Activated naive CD4-positive, alpha-beta T cell (primary cell): ENCODE measurements at places on chromosomes 1 and 21.

- no peak for DNase-seq
These were observed 61.3 kb downstream of the B3GALNT2 start for GRCh38 chr1:235442788-235443429.

DNA sequence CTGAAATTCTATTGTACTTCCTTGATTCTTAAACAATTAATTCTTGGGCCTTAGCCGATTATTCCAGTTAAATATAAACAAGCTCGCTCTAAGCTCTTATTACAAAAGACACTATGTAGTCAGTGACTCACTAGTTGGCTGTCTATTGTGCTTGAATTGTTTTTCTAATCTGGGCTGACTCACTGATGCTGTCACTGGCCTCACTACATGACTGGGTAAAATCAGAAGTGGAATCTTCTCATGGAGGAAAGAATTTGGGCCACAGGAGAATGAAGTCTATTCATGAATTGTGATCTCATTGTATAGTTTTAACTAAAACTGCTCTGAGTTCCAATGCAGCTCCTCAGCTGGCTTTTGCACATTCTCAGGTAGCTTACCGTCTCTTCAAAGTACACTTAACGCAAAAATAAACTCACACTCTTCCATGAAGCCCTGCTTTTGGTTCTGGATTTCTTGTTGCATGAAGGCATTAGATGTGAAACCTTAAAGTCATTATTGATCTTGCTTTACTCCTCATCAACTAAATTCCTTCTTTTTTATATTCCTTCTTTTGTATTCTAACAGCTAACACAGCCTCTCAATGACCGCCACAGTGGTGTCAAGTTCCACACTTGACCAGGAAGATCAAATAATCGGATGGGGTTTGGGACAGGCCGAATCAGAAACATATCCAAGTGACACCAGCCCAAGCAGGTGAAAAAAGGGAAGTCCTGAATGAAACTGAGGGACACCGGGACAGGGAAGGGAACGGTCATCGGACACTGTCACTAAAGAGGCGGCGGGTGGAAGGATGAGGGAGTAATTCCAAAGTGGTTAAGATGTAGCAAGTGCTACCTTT, 80.9 kb upstream of the LBR start:
- DNase-seq = no peak

- DNase-seq = no peak
These were observed 87.3 kb upstream of the IFFO2 start for GRCh38 chr1:19043579-19044443.

DNA sequence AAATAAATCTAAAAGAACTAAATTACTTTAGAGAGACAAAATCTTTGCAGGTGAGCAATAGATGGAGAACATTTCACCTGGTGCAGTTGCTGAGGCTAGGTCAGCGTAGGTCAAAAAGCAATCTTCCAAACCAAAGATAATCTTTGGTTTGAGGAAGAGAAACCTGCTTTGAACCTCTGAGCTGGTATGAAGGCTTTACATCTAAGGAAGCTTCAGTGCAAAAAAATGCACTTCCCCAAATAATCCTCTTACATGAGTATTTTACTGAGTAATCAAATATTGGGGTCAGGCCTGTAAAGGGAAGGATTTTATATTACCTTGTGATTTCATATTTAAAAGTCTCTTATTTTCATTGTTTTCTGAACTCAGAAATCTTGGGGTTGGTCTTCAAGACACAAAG, 223.6 kb downstream of the SRGAP2C start:
- DNase-seq = no peak

DNA sequence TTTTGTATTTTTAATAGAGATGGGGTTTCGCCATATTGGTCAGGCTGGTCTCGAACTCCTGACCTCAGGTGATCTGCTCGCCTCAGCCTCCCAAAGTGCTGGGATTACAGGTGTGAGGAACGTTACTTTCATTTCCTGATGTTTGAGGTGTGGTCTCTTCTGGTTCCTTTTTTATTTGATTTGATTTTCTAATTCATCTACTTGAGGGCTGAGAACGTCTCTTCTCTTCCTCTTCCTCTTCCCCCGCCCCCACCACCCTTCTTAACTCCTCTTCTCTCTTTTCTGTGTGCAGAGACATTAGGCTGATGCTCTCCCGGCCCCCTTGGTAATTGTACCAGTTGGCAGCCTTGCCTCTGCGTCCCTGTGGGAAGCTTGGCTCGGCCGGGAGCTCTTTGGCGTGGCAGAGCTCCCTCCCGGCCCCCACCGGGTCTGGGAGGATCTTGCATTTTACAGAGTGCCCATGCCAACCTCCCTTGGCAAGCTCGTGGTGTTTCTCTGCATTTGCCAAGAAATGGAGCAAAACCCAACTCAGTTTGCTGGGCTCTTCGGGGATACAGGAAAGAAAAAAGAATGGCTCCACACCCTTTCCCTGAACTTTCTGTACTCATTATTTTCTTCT, 19.9 kb downstream of the CRYAA start:
- no peak for DNase-seq

GRCh38 chr1:241272828-241273227, 84.2 kb downstream of the RGS7 start:
- DNase-seq = no peak

DNA sequence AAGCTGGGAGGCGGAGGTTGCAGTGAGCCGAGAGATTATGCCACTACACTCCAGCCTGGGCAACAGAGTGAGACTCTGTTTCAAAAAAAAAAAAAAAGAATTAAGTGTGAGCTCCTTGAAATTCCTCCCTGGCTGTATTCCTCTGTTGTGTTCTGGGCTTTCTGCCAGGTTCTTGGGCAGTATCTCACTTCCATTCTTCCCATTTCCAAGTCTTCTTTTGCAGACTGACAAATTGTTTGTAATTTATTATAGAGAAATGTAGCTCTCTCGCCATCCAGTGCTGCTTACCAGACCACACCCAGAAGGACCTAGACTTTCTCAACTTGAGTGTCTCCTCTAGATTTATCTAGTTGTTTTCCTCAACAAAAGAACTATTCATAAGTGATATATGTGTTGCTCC, 105.0 kb upstream of the ADGRL2 start:
- no peak for DNase-seq

- DNase-seq = no peak
These were observed 602 bp upstream of the RIMKLA start for GRCh38 chr1:42379794-42380585.

GRCh38 chr1:79895573-79895972, 889.0 kb upstream of the ADGRL4 start:
- no peak for DNase-seq

DNA sequence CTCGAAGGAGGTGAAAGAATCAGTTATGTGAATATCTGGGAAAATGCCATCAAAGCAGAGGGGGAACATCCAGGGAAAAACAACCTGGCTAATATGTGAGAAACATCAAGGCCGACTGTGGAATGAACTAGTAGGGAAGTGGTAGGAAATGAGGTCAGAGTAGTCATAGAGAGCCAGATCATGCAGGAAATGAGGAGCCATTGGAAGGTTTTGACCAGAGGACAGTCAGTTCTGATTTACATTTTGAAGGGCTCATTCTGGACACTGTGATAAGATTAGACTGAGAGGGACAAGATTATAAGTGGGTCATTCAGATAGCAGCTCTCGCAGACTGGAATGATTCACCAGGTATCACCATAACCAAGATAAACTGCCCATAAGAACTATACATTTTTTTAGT, 63.7 kb downstream of the SYT14 start:
- no peak for DNase-seq

DNA sequence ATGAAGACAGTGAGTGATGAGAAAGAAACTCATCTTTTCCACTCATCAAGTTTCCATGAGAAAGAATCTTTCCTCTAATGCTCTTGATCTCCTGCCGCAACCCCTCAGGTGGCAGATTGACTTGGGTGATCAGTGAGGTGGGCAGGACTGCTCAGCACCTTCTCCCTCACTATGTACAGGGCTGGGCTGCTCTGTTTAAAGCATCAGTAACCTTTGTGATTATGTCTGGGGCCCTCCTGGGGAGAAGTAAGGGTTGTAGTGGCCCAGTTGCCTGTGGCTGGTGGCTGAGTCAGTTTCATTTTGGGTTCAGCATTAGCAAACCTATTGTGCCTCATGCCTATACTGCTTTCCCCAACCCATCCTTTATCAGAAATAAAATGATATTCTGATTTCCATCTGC, 366.0 kb downstream of the TTLL7 start:
- DNase-seq = no peak

DNA sequence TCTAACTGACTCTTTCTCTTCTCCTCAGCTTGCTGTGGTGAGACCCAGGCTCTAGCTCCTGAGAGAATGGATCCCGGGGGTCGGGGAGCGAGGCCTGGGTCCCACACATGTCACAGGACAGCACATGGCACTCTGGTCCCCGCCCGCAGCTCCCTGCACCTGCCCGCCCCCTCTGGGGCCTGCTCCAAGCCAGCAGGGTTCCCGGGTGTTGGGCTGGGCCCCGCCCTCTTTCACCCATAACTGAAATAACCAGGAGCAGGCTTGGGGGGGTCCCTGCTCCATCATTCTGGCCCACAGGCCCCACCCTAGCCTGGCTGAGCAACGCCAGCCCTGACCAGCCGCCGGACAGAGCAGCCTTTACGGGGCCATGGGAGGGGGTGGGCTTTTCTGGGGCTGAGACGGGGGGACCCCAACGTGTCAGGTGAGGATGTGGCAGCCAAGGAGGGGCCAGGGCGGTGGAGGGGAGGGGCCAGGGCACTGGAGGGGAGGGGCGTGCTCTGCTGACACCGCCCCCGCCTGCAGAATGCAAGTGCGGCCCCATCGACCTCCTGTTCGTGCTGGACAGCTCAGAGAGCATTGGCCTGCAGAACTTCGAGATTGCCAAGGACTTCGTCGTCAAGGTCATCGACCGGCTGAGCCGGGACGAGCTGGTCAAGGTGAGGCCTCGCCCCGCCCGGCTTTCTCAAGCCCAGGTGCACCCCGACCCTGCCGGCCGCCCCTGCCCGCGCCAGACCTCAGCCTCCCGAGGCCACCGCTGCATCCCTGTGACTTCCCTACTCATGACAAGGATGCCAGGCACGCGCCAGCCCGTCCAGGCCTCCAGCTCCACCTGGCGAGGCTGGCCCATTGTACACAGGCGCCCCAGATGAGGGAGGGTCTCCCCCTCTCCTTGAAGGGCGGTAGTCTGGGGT, 19.4 kb downstream of the COL6A1 start:
- no peak for DNase-seq

GRCh38 chr21:34510148-34511142, 1.6 kb downstream of the KCNE1 start:
- DNase-seq = no peak

- no peak for DNase-seq
These were observed 241.0 kb upstream of the NFIA start for GRCh38 chr1:60841116-60842046.

DNA sequence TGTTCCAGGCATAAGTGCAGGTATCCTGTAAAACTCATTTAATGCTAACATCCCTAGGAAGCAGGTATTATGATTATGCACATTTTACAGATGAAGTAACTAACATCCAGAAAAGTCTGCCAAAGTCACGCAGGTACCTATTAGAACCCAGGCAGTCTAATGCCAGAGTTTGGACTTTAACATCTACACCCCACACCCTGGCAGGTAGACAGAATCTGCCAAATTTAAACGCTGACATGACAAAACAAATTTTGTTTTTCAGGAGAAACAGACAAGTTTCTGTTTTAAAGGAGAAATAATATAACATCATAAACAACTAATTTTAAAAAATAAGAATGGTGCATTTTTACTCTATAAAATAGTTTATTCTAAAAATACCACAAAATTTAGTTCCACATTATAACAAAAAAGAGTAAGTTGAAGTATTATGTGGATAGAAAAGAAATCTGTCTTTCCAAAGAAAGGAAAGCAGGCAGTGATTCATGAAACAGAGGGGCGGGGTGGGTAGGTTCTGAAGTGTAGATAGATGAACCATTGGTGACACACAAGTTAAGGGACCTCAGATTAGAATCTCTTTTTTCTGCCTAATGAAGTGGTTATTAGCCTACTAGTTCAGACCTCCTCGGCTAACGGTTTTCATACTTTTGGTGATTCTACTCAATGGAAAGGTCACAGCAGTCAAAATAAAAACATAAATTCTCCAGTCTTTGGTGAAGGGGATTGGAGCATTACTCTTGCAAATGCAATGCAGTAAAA, 1.7 kb downstream of the ASPM start:
- DNase-seq = no peak
